Glomerular endothelial cell (primary cell): ENCODE measurements at places on chromosomes 7 and 10. TPM values are rescaled to one million over a fixed set of nuclear protein-coding genes. Genes with fewer than 3 reads are reported as not detected.

DNA sequence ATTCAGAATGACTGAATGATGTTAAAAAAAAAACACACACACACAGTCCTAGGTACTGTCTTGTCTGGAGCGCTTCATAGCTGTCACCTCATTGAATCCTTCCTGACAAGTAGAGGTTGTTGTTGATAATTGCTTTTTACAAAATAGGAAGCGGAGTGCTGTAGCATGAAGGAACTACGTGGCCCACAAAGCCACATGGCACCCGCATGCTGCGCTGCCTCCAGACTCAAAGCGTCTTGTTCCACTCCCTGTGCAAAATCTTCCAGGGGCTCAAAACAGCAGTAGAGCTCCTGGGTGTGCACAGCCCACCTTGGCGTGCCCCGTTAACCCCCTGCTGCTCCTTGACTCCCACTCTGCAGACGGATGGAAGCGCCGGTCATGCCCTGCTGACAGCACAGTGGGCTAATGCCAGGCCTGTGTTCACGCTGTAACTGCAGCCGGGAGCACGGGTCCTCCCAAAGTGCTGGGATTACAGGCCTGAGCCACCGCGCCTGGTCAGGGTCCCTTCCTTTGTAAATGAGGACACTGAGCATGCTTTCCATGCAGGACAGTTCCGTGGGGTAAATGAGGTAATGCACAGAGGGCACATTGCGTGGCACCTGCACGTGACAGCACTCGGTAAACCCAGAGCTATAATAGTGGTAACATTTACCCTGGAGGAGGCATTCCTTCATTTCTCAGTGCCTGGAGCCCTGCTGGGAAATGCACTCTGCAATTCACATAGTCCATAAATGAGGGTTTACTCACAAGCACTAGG, 91.1 kb upstream of the GNA12 start:
- DNase-seq = no peak

DNA sequence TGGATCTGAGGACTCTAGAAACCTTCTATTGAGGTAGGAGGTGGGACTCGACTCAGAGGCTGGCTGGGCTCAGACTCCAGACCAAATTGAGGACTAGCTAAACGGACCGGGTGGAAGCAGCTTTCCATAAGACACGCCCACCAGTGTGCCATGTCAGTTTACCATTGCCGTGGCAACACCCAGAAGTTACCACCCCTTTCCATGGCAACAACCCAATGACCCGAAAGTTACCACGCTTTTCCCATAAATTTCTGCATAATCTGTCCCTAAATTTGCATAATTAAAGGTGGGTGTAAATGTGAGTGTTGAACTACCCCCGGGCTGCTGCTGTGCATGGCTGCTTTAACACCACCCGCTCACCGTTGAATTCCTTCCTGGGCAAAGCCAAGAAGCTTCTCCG, 58.9 kb downstream of the MICALL2 start:
- DNase-seq = no peak

KIFBP gene
- total RNA-seq = 51.1 and 56.7 TPM in 2 replicates

- no peak for DNase-seq
These were observed 53.9 kb downstream of the MYL10 start for GRCh38 chr7:101575168-101575567.
